ENCODE measurements at places on chromosomes 11 and 22. TPM values are rescaled to one million over a fixed set of nuclear protein-coding genes. Genes with fewer than 3 reads are reported as not detected.

The H19 gene
- total RNA-seq = not detected

The SLC22A24 gene
- total RNA-seq = not detected

The FOLR1 gene
- total RNA-seq = not detected

The TLCD5 gene
- 0.08 TPM for total RNA-seq

The SCGB1D2 gene
- total RNA-seq = not detected

The PUS3 gene
- total RNA-seq = 11.9 TPM

The CCDC81 gene
- 0.66 TPM for total RNA-seq

The YPEL1 gene
- total RNA-seq = 6.3 TPM

The C22orf42 gene
- not detected for total RNA-seq

The HOATZ gene
- not detected for total RNA-seq

DNA sequence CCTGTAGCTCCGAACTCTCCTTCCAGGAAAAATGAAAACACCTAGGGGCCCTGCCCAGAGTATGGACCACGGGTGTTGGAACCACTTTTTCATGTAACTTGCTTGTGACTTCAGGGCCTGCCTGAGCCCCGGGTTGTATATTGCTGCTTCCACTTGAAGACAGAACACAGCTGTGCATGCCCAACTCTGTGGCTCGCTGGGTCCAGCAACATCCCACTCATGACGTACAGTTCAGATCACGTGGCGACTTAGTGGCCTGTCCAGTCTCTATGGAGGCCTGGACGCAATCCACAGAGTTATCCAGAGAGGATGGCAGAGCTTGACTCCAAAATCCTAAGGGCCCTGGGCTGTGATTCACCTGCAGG, 6.8 kb downstream of the C11orf21 start:
- no peak for DNase-seq

DNA sequence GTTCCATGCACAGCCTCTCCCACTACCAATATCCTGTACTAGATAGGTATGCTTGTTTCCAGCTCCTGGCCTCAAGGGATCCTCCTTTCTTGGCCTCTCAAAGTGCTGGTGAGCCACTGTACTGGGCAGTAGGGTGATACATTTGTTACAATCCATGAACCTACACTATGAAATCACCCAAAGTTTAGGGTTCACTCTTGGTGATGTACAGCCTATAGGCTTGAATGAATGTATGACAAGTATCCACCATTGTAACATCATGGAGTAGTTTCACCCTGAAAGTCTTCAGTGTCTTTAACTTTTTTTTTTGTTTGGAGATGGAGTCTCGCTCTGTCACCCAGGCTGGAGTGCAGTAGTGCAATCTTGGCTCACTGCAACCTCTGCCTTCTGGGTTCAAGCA, 31.8 kb downstream of the TRIOBP start:
- no peak for DNase-seq

- no peak for DNase-seq
These were observed 11.5 kb downstream of the TRIM22 start for GRCh38 chr11:5701055-5701577.

DNA sequence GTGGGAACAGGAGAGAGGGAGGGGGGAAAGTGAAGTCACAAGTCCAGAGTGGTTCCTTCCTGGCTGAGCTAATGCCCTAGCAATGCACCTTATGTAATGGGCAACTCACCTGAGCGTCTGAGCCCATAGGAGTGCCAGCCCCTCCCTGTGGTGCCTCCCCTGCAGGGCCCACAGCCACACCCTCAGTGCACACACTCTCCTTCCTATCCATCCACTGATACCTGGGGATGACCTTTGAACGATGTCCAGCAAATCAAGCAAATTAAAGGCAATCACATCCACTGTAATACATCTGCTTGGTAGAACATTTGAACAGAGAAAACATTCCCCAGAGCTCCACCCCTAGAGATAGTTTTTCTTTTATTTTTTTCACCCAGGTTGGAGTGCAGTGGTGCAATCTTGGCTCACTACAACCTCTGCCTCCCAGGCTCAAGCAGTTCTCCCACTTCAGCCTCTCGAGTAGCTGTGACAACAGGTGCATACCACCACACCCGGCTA, 19.6 kb upstream of the MICAL2 start:
- DNase-seq = no peak

GRCh38 chr22:47090591-47091245, 328.3 kb downstream of the TBC1D22A start:
- DNase-seq = no peak

GRCh38 chr11:47915783-47916182, 64.6 kb upstream of the PTPRJ start:
- DNase-seq = no peak

DNA sequence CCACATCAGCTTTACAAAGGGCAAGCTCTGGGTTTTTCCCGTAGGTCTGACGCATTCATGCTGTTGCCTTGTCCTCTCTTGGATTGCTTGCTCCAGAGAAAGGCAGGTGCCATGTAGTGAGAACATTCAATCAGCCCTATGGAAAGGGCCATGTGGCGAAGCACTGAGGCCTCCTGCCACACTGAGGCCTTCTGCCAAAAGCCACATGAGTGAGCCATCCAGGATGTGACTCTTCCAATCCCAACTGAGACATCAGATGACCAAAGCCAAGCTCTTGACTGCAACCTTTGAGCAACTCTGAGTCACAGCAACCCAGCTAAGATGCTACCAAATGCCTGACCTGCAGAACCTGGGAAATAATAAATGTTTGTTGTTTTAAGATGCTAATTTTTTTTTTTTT, 9.0 kb upstream of the PANX3 start:
- no peak for DNase-seq

- peak; percentile 97 for DNase-seq
These were observed 6.9 kb downstream of the CDC42EP1 start for GRCh38 chr22:37566903-37567798.

GRCh38 chr11:132080127-132080526, 709.7 kb downstream of the NTM start:
- DNase-seq = no peak

- DNase-seq = no peak
These were observed 68.4 kb downstream of the MYEOV start for GRCh38 chr11:69362315-69362714.

GRCh38 chr11:103378931-103379330, 269.7 kb downstream of the DYNC2H1 start:
- no peak for DNase-seq

- no peak for DNase-seq
These were observed 4.5 kb downstream of the OR5B21 start for GRCh38 chr11:58503361-58503856.

DNA sequence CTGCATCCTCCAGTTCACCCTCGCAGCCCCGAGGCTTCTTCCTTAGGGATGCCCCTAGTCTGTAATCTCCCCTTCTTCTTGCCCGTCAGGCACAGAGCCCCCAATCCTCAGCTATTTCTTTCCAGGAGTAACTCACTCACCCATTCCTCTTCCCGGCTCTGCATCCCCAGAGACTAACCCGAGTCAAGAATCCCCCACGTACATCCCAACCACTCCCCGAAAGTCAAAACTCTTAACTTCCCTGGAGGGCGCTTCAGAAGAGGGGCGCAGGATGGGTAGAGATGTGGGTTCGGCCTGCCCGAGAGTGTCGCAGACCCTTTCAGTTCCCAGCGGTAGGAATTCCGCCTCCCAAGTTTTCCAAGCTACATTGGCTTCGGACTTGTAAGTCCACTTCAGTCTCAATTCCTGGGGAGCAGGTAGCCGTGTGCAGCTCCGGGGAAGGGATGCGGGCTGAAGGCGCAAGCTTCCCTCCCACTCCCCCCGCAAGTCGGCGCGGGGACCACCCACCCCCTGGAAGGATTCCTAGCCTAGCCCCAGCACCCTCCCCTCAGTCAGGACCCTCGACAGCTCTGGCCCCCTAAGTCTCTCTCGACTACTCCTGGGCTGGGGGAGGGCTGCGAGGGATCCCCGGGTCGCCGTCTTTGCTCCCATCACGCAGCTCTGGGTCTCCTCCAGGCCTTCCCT, 871 bp downstream of the BDNF start:
- no peak for DNase-seq

DNA sequence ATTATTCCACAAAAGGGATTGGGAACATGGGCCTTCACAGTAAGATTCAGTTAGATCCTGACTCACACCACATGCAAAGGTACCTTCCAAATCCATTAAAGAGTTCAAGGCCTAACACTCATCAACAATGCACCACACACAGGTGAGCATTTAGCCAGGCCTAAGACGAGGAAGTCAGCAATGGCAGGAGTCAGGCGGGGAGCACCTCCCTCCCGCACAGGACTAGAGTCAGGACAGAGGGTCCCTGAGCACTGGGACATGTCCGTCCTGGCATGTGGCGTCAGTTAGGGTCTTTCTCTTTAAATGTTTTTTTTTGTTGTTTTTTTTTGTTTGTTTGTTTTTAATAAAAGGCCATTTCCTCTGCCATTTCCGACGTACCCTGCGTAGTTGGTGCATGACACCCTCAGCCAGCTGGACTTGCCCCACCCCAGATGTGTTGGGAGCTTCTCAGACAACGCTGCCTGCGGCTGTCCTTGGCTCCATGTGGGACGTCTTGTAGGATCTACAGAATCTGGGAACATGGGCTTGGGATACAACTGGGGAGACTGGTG, 1458.6 kb downstream of the BRD1 start:
- no peak for DNase-seq

DNA sequence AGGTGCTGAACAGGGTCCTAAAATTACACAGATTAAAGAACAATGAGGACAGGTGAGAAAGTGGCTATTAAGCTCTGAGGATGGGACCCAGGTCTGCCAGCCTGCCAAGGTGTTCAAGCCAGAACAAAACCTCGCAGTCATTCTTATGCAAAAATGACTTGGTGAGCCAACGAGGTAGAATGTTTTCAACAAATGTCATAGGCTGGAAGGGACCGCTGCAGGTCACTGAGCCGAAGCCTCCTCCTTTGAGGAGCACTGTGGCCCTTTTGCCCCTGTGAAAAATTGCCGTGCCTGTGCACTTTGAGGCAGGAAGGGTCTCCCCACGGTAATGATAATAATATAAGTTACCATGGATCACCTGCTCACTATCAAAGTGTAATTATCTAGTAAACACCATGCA, 216.2 kb downstream of the DSCAML1 start:
- DNase-seq = no peak

DNA sequence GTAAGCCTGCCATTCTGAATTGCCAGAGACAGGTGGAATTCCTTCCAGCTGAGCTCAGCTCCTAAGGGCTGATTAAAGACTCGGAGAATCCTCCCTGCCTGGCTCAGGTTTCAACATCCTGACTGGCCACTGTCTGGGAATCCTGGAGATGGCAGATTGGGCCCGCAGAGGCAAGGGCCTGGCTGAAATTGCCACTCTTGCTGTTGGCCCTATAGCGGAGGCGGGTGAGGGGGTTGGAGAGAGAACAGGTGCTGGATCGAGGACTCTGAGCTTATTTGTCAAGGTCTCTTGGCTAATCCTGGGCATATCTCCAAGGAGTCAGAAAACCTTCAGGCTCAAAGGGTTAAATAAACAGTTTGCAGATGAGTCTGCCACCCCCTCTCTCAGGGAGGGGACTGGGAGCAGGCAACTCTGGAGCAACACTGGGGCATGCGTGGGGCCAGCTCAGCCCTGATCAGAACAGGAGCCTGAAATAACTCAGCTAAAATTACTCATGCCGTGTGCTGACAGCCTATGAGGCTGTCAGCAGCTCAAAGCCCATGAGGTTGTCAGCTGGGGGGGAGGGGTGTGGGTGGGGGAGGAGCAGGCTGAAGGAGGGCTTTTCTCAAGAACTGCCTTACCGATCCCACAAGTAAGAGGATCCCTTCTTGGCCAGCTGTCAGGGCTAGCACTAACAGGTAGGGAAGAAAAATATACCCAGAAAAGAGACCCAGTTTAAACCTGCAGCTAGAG, 14.7 kb upstream of the MFRP start:
- no peak for DNase-seq

- DNase-seq = peak; percentile 84
These were observed 46.4 kb downstream of the MORC2 start for GRCh38 chr22:30922151-30922611.

GRCh38 chr11:110878513-110878912, 166.3 kb upstream of the ARHGAP20 start:
- no peak for DNase-seq

- no peak for DNase-seq
These were observed 47.1 kb upstream of the OPCML start for GRCh38 chr11:133579165-133580031.

DNA sequence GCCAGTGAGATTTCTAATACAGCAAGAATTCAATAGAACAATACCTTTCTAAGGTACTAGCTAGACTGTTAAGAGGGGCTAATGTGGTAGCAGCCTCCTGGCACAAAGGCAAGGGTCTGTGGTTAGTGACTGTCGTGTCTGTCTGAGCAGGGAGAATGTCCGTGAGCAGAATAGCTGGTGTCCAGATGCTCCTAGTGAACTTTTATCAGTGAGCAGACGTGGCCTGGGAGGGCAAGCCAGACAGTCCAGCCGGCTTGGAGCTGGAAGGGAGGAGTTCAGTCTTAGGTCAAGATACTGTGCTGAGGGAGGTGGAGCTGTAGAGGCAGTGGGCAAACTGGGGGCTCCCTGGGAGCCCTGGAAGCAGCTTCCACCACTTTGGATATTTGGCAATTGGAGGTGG, 138.6 kb downstream of the TEAD1 start:
- no peak for DNase-seq

- DNase-seq = no peak
These were observed 1.9 kb downstream of the ESAM start for GRCh38 chr11:124760205-124760652.

- DNase-seq = no peak
These were observed 4.2 kb downstream of the FIBP start for GRCh38 chr11:65883786-65884715.

DNA sequence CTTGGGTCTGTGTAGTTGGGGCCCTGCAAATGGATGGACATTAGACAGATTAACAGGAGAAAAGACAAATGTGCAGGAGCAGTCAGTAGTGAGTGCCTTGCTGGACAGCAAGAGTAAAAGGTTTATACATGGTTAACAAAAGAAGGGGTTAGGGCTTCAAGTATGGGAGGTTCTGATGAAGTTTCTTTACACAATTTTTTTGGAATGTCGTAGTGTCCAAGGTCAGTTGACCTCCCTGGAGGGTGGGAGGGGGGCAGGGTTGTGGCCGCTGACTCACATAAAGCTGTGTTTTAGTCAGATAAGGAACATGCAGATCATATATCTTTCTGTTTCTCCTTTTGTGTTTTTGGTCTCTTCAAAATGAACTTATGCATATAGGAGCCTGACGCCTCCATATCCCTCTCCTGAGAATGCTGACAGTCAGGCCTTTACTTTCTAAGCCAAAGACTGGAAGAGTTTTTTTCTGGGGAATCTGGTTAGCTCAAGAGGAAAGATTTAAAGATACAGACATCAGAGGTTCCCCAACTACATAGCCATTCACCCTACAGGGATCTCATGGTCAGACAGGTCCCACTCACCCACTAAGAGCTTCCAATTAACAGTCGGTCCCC, 134.3 kb downstream of the NECTIN1 start:
- DNase-seq = no peak

DNA sequence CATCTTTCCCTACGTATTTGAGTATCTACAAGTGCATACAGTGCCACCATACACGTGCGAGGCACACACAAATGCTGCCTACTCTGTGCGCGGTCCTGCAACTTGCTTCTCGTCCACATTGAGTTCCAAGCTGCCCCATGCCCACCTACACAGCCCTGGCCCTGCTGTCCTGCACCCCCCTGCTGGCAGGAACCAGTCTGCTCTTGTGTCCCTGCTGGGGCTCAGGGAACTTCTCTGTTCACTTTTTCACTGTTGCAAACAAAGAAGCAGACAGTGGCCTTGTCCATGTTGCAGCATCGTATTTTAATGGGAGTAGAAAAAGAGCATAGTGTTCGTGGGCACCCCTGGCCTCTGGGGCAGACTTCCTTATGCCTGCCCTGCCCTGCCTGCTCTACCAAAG, 14.0 kb downstream of the CPT1A start:
- DNase-seq = no peak

All from activated CD8-positive, alpha-beta T cell treated with anti-CD3 and anti-CD28 coated beads, Interleukin-2, amount 10 ng/mL, durations not matched to agents 7 days and 5 days (primary cell).